ENCODE measurements at places on chromosomes 5 and 9.
A peak's percentile ranks its signal among the peaks of the same experiment; 100 is the strongest.

DNA sequence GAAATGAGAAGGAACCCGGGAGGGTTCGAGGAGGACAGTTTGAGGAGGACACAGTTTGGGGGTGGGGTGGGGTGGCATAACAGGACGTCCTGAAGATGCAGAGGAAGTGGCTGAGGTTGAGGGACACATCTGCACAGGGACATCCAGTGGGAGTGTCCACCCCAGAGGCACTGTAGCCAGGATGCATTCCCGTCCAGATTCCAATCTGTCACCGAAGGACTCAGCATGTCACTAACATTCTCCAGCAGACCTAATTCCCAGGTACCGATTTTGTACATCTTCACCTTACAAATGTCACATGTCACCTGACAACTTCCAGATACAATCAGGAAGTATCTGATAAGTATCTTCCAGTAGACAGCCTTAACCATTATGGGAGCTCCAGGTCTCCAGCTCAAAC lies 42.6 kb downstream of the EPB41L4B start:
- no peak for DNase-seq

GRCh38 chr5:144504929-144505577 lies 334.4 kb downstream of the KCTD16 start:
- no peak for DNase-seq

DNA sequence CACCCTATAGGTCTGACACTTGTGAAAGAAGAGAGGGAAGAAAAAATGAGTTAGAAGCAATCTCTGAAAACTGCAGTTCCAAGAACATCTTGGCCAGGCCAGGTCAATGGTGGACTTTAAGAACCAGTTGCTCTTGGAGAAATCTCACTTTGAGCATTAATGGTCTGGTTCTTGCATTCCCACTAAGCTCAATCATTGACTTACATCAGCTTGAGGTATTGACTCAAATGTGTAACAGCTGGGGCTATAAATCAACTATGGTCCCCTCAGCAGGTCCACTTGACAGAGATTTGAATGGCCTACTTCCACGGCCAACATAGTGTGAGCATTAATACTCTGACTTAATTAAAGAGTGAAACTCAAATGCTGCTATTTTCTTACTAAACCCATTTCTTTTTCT lies 357.8 kb upstream of the RGMB start:
- DNase-seq, result no peak

DNA sequence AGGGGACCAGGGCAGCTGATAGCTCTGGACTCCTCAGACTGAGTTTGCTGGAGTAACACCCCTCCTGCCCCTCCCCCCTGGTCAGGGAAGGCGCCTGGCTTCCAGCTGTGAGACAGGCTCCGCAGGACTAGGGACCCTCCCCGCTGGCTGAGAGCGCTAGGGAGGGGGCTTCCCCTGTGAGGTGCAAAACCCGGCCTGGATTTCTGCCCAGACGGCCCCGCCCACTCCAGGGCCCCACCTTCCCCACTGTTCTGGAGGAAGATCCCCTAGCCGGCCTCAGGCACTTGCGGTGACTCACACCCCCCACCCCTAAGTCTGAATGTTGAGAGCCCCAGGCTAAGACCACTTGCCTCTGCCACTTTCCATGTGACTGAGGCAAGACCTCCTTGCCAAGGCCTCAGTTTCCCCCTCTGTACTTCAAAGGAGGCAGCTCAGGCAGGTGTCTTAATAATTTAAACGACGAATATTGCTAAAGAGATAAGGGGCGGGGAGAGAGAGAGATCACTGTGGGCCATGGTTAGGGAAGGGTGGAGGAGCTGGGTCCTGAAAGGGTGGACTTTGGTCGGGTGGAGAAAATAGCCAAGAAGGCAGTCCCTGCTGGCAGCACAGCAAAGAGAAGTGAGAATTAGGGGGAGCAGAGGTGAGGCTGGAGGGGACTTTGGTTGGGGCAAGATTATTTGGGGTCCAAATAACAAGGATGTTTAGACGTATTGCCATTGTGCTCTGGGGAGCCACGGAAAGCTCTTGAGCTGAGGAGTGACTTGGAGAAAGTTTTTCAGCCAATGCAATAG lies 1.0 kb upstream of the DAB2IP start:
- DNase-seq, result no peak

DNA sequence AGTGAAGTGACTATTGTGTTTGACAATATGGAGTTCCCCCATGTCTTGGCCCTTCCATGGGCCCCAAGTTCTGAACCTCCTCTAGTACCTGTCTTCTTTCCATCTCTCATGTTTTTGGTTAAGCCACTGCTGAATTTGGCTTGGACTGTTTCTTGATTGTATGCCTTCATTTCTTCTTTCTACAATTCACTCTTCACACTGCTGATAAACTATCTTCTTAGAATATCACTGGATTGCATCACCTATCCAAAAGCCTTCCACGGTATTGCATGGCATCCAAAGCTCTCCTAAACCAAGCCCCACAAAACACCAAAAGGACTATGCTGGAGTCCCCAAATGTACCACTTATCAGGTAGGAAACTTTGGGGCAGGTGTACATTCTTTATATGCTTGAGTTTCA lies 4.3 kb upstream of the POC5 start:
- DNase-seq, result no peak

DNA sequence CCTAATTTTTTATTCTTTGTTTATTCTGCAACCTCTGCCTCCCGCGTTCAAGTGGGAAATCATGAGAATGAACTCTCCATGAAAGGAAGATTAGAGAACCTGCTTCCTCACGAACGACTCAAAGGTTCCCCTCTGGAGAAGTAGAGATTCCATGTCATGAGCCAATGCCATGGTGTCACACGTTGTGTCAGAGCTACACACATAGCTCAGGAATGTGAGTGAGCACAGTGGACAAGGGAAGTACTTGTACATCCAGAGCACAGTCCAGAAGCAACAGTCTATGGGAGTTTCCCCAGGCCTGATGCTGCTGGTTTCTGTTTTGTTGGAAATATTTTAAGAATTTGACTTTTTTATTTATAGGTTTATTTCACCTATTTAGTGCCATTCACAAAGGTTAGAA lies 26.8 kb upstream of the PPP2CA start:
- no peak for DNase-seq

GRCh38 chr5:42666869-42667268 lies 89.7 kb upstream of the CCDC152 start:
- no peak for DNase-seq

GRCh38 chr9:27817747-27818146 lies 244.5 kb upstream of the C9orf72 start:
- DNase-seq, result no peak

- no peak for DNase-seq
Observed at GRCh38 chr5:125719681-125720347, 703.4 kb upstream of the GRAMD2B start.

GRCh38 chr9:82682431-82682830 lies 380.5 kb downstream of the RASEF start:
- peak; percentile 39 for DNase-seq

DNA sequence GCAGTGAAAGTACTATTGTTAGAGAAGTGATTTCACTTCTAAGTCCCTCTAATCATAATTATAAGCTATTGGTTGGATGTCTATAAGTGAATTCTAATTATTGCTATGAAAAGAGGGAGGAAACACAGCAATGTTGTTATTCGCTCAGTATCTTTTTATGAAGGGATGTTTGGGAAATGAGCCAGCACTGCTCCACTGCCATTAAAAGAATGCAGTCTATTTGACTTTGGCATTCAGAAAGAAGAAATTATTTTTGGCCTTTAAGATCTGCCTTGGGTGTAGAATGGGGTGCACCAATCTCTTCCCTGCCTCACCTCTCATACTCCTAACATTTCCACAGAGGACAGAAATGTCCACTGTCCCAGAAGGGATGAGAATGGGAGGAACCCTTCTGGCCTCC lies 332.0 kb downstream of the SPATA31D1 start:
- DNase-seq, result no peak

DNA sequence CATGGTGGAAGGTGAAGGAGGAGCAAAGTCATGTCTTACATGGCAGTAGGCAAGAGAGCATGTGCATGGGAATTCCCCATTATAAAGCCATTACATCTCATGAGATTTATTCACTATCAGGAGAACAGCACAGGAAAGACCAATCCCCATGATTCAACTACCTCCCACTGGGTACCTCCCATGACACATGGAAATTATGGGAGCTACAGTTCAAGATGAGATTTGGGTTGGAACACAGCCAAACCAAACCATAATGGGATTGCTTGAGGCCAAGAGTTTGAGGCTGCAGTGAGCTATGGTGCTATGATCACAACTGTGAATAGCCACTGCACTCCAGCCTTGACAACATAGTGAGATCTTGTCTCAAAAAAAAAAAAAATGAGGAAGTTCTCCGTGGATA lies 581.8 kb downstream of the TAF11L14 start:
- DNase-seq, result no peak

- no peak for DNase-seq
Observed at GRCh38 chr9:124263800-124264426, 6.2 kb downstream of the NEK6 start.

GRCh38 chr5:138789771-138790242 lies 36.6 kb downstream of the CTNNA1 start:
- no peak for DNase-seq

DNA sequence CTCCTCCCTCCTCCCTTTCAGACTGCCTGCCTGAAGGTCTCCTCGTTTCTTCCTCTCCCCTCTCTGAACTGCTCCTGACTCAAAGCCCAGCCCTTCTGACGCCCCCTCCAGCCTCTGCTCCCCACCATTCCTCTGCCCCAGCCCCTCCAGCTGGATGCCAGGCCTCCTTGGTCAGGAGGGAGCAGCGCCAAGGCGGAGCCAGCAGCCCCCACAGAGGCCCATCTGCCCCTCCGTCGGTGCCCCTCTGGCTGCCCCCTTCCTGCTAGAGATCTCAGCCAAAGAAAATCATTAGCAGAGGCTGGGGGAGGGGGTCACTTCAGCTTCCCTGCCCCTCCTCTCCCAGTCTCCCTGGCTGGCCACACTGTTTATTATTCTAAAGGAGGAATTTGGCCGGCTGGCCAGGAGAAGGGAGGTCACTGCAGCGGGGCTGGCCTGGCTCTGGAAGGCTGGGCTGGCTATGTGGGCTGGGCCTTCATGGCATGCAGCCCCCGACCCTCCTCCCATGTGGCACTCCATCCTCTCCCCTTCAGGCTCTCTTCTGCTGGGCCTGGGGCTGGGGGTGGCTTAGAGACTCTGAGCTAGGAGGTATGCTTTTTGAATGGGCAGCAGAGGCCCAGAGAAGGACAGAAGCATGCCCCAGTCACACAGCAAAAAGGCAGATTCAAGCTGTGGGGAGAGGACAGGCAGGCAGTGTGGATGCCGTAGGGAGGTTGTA lies 16.9 kb downstream of the PDGFRB start:
- DNase-seq, result no peak

DNA sequence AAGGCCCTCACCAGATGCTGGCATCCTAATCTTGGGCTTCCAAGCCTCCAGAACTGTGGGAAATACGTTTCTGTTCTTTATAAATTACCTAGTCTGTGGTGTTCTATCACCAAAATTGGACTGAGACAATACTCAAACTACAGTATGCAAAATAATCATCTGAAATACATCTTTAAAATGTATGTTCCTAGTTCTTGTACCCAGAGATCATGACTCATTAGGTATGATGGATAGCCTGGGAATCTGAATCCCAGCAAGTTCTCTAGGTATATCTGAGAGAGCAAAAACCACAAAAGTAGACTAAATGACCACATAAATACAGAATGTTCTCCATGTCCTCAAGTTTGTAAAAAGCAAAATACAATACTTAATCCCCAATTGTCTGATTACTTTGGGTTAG lies 166.3 kb downstream of the YIPF5 start:
- DNase-seq, result no peak

DNA sequence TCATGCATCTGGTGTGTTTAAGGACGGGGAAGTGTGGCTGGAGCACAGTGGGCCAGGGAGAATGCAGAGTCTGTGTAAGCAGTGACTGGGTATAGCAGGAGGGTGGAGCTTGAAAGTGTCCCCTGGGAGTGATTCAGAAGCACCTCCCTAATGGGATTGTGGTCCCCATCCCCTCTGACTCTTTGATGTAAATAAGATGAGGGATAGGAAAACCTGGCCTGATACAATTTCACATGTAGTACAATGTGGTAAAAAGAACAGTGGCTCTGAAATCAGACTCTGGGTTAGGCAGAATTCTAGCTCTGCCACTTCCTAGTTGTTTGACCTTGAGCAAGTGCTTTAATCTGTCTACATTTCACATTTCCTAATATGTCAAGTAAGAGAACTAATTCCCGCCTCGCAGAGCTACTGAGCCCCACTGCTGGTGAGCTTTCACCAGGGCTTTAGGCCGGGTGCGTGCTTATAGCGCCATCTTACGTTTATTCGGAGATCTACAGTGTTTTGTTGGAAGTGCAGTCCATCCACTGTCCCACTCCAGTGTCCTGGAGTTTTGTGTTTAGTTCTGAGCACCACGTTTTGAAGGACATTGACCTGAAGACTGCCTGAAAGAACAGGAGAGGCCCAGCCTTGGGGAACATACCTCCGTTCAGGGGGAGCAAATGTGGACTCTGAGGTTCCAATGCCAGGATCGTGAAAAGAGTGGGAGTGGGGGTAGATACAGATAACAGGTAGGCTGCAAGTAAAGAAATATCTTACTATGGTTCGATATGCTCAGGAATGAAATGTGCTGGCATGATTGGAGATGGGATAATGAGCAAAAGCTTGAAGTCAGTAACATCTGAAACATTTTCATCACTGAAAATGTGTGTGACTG lies 51.2 kb upstream of the TESK1 start:
- no peak for DNase-seq

DNA sequence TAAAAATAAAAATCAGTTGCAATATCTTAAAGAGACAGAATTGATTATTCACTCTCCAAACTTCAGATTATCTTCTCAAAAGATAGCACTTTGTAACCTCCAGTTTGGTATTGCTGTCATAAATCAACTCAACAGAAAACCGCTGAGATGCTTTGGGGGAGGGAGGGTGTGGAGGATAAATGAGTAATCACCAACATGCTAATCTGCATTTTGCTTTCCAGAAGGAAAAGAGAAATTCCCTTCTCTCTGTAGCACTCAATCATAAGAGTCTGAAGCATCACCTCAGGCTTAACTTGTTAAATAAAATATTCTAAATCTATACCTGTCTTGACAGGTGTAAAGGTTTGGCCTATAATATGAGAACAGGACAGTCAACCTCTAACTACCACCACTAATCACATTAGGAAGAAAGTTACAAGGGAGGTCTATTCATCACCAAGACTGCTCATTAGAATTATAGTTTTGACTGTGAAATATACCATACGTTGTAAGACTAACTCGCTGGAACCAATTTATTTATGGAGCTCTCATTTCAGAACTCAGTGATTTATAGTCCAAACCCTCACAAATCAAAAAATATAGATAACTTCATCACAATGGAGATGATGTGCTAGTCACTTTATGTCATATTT lies 89.0 kb downstream of the PIK3R1 start:
- DNase-seq, result no peak

DNA sequence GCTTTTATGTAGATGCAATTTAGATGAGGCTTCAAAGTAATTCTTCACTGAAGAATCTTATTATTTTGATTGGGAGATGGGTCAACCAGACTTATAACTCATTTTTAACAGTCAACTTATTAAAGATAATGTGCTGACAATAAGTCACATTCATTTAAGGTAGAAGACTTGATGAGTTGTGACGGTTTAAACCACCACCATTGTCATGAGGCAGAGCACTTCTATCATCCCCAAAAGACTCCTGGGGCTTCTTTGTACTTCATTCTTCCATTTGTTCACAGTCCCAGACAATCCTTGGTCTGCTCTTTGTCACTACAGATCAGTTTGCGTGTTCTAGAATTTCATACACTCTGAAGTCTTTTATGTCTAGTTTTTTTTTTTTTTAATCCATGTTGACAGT lies 346.1 kb downstream of the RASEF start:
- DNase-seq, result no peak

GRCh38 chr5:173673295-173674101 lies 57.0 kb upstream of the BOD1 start:
- DNase-seq, result no peak

- DNase-seq, result no peak
Observed at GRCh38 chr5:39495227-39495626, 70.4 kb upstream of the DAB2 start.

All from cerebellar nuclear complex (tissue), 1 donor.